ENCODE measurements at places on chromosomes 2 and 18. TPM values are rescaled to one million over a fixed set of nuclear protein-coding genes. Genes with fewer than 3 reads are reported as not detected.

GRCh38 chr2:114011713-114012112 is 121.8 kb downstream of the ACTR3 start:
- no peak for DNase-seq

GRCh38 chr18:32624182-32624723 is 148.6 kb downstream of the KLHL14 start:
- no peak for DNase-seq

- no peak for DNase-seq
Measured at GRCh38 chr18:6743999-6744398, 14.5 kb downstream of the ARHGAP28 start.

DNA sequence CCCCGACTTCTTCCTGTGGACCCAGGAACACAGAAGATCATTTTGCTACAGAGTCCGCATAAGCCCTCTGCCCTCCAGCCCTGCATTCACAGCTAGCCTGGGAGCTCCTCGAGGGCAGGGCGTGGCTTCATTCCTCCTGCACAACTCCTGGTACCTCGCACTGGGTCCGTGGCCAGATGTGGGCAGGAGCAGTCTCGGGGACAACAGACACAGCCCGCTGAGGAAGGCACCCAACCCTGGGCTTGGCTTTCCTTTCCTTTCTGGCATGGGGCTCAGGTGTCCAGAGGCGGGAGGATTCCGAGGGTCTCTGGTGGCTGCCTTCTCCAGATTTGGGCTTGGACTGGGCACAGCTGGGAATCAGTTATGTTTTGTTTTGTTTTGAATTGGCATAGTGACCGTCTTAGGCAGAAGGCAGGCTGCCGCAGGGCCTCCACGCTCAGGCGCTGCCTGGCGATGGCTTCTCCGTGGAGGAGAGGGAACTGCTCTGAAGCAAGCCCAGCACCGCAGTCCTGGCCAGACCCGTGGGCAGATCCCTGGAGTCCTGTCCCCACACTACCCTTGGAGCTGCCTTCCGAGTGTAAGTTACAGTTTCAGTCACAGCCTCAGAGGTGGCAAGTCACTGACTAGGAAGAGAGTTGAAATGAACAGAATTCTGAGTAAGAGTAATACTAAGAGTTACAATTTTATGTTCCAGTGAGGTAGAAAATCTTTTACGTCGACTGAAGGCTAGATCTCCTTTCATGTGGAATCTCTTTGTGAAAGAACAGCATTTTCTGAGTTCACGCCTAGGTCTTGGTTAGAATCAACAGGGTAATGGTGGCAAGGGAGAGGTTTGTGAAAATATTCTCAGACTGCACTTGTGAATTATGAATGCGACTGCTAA is 47.9 kb downstream of the LDLRAD4 start:
- DNase-seq, result no peak

GRCh38 chr2:218001629-218002028 is 1.2 kb downstream of the TNS1 start:
- no peak for DNase-seq

MATN3 gene
- total RNA-seq, result 1.1 TPM

ACMSD gene
- total RNA-seq, result not detected
